ENCODE measurements at places on chromosomes 6 and 20. TPM values are rescaled to one million over a fixed set of nuclear protein-coding genes. Genes with fewer than 3 reads are reported as not detected.

Gene HTR1E
- polyA plus RNA-seq: not detected

Gene SLC26A8
- 0.01 TPM for polyA plus RNA-seq

- H3K4me3 ChIP-seq: no peak overlapping the region
- no peaks in the 10 kb centered on the region for H3K27me3 ChIP-seq
- H3K27ac ChIP-seq: no peak overlapping the region
- H3K4me1 ChIP-seq: no peaks in the 10 kb centered on the region
These were observed 131.3 kb downstream of the C6orf118 start for GRCh38 chr6:165178056-165178455.

Gene FAM83B
- polyA plus RNA-seq: not detected

Gene MARCKS
- polyA plus RNA-seq: 20.3 TPM

GRCh38 chr6:107709341-107709740, 114.8 kb downstream of the SCML4 start:
- DNase-seq: no peak
- H3K27ac ChIP-seq: no peak overlapping the region
- no peaks in the 10 kb centered on the region for H3K27me3 ChIP-seq
- H3K4me1 ChIP-seq: peaks cover 11% of the 10 kb centered on the region

Gene RBM24
- not detected for polyA plus RNA-seq

Gene PACRG
- polyA plus RNA-seq: not detected

Gene BTNL2
- not detected for polyA plus RNA-seq

DNA sequence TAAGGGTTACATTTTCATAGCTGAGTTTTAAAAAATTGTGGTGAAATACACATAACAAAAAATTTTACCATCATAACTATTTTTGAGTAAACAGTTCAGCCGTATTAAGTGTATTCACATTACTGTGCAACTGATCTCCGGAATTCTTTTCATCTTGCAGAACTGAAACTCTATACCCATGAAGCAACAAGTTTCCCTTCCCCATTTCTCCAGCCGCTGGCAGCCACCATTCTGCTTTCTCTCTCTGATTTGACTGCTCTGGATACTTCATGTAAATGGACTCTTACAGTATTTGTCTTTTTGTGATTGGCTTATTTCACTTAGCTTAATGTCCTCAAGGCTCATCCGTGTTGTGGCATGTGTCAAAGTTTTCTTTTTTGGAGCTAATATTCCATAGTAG, 341.6 kb downstream of the QKI start:
- H3K4me3 ChIP-seq: no peak overlapping the region
- H3K4me1 ChIP-seq: peaks cover 27% of the 10 kb centered on the region
- no peaks in the 10 kb centered on the region for H3K27me3 ChIP-seq
- DNase-seq: peak; percentile 88

DNA sequence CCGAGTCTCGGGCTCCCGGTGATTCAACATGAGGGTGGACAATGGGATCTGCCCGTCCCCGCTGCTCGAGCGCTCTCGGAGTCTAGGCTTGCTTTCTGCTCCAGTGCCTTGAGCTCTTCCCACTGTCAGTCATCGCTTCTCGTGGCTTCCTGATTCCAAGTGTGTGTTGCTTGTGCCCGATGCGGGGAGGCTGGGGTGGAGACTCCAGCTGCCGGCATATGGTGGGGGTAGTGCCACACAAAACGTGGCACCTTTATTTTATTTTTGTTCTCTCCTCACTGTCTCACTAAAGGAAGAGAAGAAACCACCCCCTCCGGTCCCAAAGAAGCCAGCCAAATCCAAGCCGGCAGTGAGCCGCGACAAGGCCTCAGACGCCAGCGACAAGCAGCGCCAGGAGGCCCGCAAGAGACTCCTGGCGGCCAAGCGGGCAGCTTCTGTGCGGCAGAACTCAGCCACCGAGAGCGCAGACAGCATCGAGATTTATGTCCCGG, 14.8 kb upstream of the MYL9 start:
- no peak overlapping the region for H3K27ac ChIP-seq
- no peaks in the 10 kb centered on the region for H3K27me3 ChIP-seq
- no peak for DNase-seq

Gene UFL1
- 8.9 TPM for polyA plus RNA-seq

GRCh38 chr6:40997234-40997957, 41.6 kb downstream of the UNC5CL start:
- no peak for DNase-seq
- H3K27me3 ChIP-seq: no peaks in the 10 kb centered on the region

DNA sequence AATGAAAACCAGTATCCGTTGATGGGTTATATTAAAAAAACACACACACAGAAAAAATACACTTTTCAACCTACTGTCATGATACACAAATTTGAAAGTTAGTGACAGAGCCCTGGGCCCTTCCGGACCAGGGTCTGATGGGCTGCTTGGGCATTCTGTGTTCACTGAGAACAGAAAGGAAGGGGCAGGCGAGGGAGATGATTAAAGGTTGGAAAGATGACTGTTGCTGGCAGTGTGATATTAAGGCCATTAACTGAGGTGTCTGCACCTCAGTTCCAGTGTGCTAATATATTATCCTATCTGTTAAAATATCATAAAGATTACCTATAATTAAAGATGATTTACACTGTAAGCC, 18.7 kb upstream of the QKI start:
- peaks cover 7% of the 10 kb centered on the region for H3K4me1 ChIP-seq
- DNase-seq: no peak
- H3K36me3 ChIP-seq: no peaks in the 10 kb centered on the region
- H3K27me3 ChIP-seq: peaks cover 7% of the 10 kb centered on the region
- no peak overlapping the region for H3K4me3 ChIP-seq

All from B cell (primary cell).